H1 (cell line): ENCODE measurements at places on chromosomes 5 and 9.

- DNase-seq: no peak
These were observed 29.9 kb downstream of the CD180 start for GRCh38 chr5:67166460-67167285.

DNA sequence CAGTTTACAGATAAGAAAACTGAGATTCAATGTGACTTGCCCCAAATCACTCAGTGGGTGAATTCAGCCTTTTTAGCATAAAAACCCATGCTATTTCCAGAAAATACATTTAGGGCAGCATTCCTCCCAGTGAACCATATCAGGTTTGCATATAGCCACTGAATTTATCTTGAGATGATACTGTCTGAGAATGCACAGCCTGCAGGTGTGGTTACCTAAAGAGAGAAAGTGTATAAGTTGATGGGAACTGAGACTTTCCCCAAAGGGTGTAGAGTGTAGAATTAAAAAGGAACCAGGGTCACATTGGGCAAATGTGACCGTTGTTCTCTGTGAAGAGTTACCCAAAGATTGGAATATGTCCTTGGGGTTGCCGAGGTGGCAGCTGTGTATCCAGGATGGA is 100.0 kb upstream of the PIK3R1 start:
- no peak for DNase-seq

- no peak for DNase-seq
These were observed 35.1 kb upstream of the EXOC3 start for GRCh38 chr5:407801-408268.

GRCh38 chr5:76256116-76256889 is 146.8 kb upstream of the IQGAP2 start:
- no peak for DNase-seq

- DNase-seq: no peak
These were observed 204.5 kb downstream of the DENND1A start for GRCh38 chr9:123725389-123725788.

DNA sequence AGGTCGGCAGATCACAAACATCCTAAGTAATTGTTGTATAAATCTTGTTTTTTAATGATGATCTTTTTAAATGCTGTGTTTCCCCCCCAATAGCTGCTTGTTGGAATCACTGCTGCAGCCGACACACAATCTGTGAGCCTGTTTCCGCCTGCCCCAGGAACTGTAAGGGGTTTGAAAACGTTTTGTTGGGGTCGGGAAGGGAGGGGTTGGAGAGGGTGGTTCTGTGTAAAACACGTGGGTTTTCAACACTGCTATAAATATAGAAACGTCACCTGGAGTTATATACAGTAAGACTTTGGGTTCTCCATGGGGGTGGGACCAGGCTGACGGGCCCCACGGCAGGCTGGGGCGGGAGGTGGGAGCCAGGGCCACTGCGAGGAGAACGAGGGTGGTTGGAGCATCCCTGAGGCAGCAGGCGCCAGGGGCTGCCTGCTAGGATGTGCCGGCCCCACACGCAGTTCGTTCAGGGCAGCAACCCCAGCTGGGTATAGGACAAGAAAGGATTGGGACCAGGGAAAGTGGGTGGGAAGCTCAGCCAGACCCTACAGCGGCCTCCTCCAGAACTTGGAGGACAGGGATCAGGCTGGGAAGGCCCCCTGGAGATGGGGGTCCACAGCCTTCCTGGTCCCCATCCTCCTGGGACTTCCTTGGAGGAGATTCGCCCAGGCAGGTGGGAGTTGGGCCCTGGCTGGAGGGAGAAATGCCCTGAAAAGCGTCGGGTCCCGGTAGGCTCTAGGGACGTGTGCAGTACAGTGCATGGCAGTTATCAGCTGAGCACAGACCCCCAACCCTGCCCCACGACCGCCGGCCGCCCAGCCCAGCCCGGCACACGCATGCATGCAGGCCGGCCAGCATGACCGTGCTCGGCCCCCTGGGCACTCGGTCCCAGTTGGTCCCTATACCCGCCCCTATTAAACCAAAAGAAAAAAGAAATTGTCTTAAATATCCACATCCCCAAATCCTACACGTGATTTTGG is 9.7 kb downstream of the RNF44 start:
- no peak for DNase-seq

GRCh38 chr9:70902171-70902570 is 219.2 kb downstream of the TRPM3 start:
- no peak for DNase-seq

- DNase-seq: no peak
These were observed 27.9 kb downstream of the USP20 start for GRCh38 chr9:129863059-129863690.

DNA sequence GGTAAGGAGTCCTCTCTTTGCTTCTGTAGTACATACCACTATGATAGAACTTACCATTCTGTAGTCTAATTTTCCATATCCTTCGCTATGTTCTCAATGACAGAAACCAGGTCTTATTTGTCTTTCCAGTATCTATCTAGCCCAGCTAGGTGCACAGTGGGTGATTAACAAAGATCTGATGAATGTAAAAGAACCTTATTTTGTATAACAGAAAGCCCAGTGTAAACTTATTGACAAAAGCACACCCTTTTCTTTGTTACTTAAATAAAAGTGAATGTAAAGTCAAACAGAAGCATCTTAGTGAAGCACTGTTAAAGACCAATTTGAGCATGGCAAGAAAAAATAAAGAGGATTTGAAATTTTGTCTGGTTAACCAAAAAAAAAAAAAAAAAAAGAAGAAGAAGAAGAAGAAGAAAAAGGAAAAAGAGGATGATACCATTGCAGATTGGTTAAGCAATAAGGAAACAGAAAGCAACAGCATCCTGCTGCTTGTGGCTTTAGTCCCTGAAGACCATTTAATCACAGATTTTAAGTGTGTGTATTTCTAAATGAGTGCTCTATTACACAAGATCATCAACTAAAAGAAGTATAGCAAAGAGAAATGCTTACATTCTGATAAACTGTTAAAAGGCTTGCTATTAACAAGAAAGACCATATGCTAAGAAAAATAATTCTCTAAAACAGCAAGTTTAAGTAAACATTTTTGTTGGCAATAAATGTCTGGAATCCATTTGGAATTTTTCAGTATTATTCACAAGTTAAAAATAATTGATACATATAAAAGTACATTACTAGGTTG is 21.2 kb downstream of the MEGF9 start:
- DNase-seq: no peak

DNA sequence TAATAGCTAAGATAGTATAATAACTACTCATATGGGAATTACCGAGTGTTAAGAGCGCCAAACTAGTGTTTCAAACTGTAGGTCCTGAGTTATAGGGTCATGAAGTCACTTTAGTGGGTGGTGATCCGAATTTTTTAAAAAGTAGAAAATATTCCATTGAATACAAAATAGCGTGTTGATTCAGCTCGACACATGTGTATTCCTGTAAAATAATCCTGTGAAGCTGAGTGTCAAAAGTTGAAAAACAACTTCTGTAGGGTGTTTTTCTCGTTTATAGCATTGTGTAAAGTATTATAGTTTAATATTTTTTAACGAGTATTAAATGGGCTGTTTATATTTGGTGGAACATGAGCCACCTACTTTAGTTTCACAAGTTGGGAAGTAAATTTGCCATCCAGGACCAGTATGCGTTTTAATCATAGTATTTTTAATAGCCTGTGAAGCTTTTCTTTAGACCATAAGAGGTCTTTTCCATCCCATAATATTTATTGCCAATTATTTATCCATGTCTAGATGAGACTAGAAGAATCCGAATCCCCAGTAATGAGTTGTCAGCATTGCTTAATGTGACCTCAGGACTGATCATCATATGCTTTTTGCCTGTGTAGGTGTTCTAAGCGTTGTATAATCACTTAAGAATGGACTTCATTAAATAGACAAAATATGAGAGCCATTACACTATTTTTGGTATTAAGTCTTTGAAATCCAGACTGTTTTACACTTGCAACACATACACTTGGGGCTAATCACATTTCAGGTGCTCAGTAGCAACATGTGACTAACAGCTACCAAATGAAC is 84.1 kb downstream of the PTPDC1 start:
- no peak for DNase-seq

- DNase-seq: no peak
These were observed 30.6 kb downstream of the NKX2-5 start for GRCh38 chr5:173204185-173204979.

- DNase-seq: no peak
These were observed 14.4 kb upstream of the HRCT1 start for GRCh38 chr9:35891646-35892045.
